ENCODE measurements at places on chromosomes 4 and X.

DNA sequence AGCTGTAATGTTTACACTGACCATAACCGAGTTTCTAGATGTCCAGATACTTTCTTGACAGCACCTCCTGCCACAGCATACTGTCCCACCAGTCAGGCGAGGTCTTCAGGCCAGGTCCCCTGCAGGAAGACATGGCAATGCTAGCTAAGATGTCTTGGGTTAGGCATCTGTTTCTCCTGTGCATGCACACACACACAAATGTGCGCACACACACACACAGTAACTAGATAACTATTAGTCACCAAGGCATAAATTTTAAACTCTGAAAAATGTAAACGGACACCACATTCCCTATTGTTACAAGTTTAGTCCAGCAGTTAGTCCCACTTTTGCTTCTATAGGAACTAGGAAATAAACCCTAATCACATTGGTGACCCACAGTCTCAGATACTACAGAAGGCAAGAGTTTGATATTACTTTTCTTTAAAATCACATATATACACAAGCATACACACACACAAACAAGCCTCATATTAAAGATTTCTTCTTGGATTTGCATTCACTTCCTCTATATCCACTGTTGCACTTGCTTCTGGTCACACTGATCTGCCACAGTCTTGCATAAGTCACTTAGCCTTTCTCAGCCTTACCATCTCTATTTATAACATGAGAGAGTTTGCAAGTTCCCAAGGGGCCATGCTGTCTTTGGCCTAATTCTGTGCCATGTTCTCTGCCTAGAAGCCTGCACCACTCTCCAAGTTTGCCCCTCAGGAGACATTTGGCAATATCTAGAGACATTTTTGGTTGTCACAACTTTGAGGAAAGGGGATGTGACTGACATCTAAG lies 32.2 kb downstream of the IL21 start:
- DNase-seq = no peak

DNA sequence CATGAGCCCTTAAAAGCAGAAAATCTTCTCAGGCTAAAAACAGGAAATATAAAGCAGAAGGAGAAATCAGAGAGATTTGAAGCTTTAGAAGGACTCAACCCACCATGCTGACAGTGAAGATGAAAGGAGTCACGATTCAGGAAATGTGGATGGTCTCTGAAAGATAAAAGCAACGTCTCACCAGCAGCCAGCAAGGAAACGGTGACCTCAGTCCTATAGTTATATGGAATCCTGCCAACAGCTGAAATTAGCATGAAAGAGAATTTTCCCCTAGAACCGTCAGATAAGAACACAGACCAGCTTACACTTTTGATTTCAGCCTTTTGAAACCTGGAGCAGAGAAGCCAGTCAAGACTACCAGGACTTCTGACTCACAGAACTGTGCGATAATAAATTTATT lies 715.7 kb upstream of the HTR2C start:
- no peak for DNase-seq

DNA sequence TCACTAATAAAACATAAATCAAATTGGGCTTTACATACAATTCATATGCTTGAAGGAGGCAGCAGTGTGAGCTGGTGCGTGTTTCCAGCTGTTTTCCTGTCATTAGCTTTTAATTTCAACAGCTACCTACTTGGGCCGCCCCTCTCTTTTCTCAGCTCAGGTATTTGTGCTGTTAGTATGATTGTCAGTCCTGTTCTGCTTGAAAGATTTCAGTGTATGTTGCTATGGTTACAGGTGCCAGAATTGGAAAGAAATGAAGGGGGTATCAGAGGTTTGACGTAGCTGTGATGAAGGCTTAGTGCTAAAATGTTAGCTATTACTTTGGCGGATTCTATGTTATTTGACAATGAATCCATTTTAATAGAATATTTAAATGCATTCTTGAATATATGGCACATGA lies 440.3 kb downstream of the ZIC3 start:
- DNase-seq = no peak

DNA sequence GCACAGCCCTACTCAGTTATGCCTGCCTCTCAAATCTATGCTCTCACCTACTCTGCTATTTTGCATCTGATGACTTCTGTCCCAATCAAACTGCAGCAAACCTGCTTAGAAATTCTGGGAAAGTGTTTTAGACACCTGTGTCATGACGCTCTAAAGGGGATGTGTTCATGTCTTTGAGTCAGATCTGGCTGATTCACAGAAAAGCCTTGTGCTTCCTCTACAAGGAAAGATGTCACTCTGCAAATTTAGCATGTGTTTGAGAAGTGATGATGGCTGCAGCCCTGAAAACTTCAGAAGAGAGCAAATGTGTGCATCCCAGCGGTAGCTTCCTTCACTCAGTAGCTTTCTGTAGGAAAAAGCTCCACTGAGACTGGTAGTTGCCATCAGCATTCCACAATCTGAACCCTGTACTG lies 235.4 kb downstream of the MGST2 start:
- DNase-seq = no peak

DNA sequence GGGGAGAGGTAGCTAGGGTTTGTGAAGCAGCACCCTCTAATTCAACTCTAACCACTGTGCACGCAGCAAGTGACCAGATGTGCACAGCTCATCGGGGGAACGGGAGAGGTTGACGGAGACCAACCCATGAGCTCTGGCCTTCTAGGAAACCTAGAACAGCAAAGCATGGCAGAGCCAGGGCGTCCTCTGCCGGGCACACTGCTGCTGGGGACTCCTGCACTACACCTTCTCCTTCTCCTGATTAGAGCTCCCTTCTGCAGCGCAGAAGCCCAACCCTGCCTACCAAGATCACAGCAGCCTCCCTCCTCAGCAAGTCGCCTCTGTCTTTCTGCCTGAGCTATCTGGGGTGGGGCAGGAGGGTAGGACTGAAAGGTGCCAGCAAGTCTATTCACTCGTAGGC lies 252.3 kb upstream of the PSAPL1 start:
- no peak for DNase-seq

Data from activated naive CD8-positive, alpha-beta T cell treated with anti-CD3 and anti-CD28 coated beads, Interleukin-2, amount 50 U/mL, for 16 hours (primary cell).